NCI-H774 (cell line): ENCODE measurements at places on chromosomes 6 and 20.
A peak's percentile ranks its signal among the peaks of the same experiment; 100 is the strongest.

- no peak for DNase-seq
These were observed 25.9 kb upstream of the FOXQ1 start for GRCh38 chr6:1285956-1286355.

GRCh38 chr6:44859901-44860410 is 468.2 kb upstream of the RUNX2 start:
- no peak for DNase-seq

DNA sequence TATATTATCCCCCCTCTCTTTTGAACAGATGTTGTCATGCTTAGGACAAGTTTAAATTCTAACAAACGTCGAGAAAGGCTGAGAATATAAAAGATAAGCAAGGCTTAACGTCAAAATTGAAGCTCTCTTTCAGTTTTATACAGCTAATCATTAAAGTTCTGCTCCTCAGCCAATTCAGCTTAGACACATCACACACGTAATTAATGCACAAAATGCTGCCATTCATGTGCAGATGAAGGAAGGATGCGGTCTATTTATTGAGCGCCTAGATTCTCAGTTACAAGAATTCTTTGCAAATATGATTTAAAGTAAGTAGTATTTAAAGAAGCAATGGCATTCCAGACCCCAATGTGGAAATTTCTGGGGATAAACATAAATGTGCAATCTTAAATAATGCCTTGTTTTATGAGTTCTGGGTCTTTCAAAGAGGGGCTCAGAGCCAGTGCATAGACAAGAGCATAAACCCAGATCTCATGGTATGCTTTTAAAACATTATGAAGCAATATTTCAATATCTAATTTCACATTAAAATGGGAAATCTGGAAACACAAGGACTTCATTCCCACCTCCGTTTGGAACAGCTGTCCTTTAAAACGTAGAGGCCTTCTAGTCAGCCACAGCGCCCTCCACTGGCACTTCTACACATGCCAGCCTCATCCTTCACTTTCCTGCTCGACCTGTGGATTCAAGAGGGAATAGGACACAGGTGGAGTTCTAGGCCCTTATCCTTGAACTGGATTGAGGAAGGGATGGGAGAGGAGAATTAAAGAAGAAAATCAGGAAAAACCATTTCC is 85.8 kb downstream of the LYRM4 start:
- no peak for DNase-seq

GRCh38 chr6:41036186-41036585 is 2.8 kb downstream of the UNC5CL start:
- DNase-seq = no peak

GRCh38 chr20:58906894-58907293 is 54.4 kb downstream of the GNAS start:
- DNase-seq = no peak

DNA sequence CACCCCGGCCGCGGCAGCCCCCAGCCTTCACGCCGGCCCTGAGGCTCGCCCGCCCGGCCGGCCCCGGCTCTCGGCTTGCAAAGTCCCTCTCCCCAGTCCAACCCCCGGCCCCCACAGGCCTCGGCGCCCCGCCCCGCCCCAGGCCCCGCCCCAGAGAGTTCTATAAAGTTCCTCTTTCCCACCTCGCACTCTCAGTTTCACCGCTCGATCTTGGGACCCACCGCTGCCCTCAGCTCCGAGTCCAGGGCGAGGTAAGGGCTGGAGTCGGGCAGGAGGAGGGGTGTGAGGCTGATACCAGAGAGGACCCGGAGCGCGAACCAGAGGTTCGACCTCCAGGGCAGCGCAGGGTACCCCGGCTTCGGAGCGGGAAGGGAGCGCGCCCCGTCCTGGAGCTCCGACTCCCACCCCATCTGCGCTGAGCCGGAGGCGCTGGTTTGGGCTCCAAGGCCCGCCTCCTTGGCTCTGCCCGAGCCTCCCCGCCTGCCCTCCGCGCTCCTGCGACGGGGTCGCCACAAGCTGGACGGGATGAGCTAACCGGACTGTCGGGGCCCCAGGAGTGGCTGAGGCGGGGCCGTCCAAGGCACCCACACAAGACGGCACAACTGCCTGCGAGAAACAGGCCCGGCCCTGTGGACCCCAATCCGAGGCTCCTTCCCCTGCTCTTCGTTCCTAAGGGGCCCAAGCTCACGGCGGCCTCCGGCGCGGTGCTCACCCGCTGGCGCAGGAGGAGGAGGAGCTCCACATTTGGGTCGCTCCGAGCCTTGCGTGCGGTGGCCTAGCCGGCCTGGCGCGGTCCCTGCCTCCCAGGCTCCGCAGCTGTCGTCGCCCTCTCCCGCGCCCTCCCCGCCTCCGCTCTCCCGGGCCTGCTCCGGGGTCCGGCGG is at the start of gene IRF4:
TSS of gene IRF4 (plus strand) at position 194 of the 882 bp plus-strand sequence. CDS start 1,401 bp downstream, outside the sequence.
- no peak for DNase-seq

- DNase-seq = no peak
These were observed 6.3 kb downstream of the BRD2 start for GRCh38 chr6:32974541-32975308.

DNA sequence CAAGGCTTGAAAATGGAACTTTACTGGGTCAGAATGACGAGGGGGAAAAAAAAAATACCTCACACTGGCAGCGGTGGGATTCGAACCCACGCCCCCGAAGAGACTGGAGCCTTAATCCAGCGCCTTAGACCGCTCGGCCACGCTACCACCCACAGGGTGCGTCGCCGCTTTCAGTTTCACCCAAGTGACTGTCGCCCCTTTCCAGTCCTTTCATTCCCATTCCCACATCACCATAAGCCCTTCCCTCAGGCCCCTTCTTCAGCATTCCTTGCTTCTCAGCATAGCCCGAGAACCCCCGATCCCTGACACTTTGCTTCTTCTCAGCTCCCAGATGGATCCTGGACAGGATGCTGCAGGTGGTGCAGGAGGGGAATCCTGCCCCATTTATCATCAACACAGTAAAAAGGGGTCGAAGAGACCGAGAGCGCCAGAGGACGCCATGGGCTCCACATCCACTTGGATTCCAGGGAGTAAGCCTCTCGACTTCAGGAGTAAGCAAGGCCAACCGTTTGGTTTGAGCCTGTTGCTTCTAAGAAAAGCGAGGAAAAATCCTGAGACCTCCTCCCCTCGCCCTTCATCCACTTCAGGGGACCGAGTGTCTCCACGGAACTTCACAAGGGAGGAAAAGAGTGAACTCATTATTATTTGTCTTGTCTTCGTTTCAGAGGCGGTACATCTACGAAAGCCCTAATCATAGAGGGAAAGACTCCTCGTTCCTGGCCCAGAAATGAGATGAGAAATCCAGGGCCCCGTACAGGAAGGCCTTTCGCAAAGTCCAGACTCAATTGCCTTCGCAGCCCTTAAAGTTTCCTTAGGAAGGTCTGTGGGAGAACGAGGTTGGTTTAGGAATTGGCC is 20.0 kb upstream of the TRIM27 start:
- DNase-seq = peak; percentile 57

GRCh38 chr6:74715355-74716085 is 490.3 kb downstream of the COL12A1 start:
- DNase-seq = no peak

DNA sequence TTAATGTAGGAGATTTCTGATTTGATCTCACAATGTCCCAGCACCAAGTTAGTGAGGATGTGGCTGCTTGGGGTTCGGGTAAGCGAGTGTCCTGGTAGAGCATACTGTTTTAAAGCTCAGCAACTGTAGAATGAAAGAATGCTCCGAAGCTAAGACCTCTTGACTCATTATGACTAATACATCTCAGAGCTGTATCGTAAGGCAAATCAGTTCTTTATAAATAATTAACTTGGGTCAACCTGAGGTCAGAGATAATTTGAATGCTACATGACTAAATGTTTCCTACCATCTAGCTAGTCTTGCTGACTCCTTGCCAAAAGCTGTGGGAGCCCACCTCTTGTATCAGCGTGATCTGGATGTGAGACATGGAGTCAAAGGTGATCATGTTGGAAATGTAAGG is 128.8 kb upstream of the PDE7B start:
- no peak for DNase-seq

- DNase-seq = no peak
These were observed 516 bp downstream of the TCP11 start for GRCh38 chr6:35140639-35141006.

DNA sequence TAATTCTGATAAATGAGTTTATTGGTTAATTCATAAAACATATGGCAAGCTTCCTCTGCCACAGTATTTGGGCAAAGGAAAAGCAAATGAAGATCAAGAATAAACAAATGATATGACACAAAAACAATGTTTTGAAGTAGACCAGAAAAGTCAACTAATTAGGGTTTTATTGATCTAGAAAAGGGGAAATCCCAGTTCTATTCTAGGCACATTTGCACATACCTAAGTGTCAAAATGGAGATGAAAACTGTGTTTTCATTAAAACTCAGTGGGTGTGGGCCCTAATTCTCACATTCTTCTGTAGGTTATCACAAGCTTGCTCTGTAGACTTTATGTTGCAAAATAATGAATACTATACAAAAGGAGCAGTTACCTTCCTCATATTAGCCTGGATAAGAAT is 69.0 kb upstream of the TENT5A start:
- DNase-seq = peak; percentile 60
